ENCODE measurements at places on chromosomes 12 and 14.
A peak's percentile ranks its signal among the peaks of the same experiment; 100 is the strongest.

DNA sequence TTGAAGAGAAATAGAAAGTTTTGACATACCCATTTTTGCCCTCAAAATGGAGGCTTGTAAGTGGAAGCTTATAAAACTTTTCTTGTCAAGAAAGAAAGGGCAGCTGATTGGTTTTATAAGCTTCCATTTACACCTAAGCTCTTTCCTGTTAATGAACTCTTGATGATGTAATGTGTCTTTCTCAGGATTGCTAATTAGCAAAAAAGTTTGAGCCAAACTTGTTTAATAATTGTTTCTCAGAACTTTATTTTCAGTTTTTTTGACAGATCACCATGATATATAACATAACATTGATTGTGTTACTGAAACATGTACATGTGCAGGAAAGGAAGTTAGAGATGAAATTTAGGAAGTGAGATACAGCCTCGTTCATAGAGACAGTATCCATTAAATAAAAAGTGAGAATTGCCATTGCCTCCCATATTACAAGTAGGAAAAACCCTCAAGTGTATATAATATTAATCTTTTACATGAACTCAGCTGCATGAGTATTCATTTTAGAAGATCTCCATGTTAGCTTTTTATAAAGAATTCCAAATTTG lies 26.8 kb downstream of the RIC8B start:
- DNase-seq: no peak

- DNase-seq: no peak
These were observed 8.8 kb downstream of the SYNDIG1L start for GRCh38 chr14:74417201-74417600.

- DNase-seq: no peak
These were observed 68.9 kb downstream of the SLC6A15 start for GRCh38 chr12:84843593-84844144.

DNA sequence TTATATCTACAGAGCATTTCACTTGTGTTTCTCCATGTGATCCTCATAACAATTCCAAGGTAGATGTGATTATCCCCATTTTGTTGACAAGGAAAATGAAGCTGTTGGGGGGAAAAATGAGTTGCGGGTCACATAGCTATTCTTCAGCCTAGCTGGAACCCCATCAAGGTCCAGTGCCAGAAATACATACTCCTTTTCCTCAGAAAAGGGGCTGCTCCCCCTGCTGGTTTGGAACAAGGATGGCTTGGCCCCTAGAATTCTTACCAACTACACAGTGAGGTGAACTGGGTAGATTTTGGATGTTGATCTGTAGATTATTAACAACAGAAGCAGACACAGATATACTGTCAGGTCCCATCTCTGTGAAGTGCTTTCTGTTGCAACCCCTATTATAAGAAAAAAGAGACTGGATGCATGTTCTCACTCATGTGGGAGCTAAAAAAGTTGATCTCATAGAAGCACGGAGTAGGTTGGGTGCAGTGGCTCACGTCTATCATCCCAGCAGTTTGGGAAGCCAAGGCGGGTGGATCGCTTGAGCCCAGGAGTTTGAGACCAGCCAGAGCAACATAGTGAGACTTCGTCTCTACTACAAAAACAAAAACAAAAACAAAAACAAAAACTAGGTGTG lies 8.9 kb downstream of the IKZF4 start:
- DNase-seq: no peak

- no peak for DNase-seq
These were observed 20.5 kb downstream of the RNF10 start for GRCh38 chr12:120554678-120555077.

GRCh38 chr12:76022506-76022905 lies 9.1 kb downstream of the PHLDA1 start:
- no peak for DNase-seq

- peak; percentile 87 for DNase-seq
These were observed 189.6 kb downstream of the DUSP6 start for GRCh38 chr12:89162589-89163261.

DNA sequence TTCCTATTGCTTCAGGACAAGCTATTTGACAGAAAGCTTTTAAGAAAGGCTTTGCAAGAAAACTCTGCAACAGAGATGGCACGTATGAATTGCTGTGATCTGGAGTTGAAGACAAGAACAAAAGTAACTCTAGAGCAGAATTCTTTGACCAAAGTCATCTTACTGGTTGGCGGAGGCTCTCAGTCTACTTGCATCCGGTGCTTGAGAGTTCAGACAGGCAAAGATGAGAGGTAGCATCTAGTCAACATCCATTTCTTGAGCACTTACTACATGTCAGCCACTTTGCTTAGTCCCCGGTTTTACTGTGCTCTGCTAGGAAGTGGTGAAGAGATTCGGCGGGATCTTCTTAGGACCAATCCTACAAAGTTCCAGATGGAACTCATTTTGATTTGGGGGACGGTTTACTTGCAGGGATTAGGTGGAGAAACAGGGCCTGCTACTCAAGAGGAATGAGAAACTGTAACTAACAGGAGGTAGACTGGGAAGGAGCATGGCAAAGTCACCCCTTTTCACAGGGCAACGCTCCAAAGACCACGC lies 404 bp upstream of the CCDC91 start:
- DNase-seq: no peak

GRCh38 chr14:67237591-67237990 lies 3.6 kb upstream of the PALS1 start:
- DNase-seq: no peak

GRCh38 chr14:44914849-44915248 lies 46.9 kb downstream of the KLHL28 start:
- DNase-seq: no peak

- DNase-seq: no peak
These were observed 115.1 kb upstream of the SLC38A2 start for GRCh38 chr12:46487567-46488131.

- no peak for DNase-seq
These were observed 296.9 kb upstream of the SOX5 start for GRCh38 chr12:24246376-24246775.

DNA sequence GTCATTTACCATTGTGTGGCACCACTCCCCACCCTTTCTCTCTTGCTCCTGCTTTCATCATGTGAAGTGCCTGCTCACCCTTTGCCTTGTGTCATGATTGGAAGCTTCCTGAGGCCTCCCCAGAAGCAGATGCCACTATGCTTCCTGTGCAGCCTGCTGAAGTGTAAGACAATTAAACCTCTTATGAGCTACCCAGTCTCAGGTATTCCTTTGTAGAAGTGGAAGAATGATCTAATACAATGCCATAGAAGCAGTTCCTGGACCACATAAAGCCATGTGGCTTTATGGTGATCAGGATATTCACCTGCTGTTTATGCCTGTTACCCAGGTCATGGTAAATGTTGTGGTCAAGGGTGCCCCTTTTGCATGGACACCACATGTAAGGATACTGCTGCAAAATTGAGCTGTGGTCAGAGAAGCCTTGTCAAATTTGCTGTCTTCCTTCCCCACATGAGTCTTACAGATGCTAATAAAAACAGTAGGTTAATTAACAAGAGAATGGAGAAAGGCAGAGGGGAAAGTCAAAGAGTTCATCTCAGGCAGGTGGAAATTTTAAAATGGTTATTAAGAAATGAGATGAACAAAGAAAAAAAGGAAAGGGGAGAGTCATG lies 112.8 kb upstream of the IFNG-AS1 start:
- no peak for DNase-seq

DNA sequence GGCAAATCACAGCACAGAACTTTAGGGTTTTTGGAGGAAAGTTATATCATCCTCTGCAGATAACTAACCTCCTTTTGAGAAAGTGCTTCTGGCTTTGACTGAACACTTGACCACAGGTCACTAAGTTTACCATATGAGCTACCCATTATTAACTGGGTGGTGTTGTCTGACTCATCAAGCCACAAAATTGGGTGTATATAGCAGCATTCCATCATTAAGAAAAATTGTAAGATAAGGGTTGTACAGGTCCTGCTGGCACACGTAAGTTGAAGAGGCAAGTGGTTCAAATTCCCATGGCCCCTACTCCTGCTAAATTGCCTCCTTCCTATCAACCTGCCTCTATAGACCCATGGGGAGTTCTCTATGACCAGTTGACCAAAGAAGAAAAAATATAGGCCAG lies 39.5 kb downstream of the L2HGDH start:
- DNase-seq: no peak

DNA sequence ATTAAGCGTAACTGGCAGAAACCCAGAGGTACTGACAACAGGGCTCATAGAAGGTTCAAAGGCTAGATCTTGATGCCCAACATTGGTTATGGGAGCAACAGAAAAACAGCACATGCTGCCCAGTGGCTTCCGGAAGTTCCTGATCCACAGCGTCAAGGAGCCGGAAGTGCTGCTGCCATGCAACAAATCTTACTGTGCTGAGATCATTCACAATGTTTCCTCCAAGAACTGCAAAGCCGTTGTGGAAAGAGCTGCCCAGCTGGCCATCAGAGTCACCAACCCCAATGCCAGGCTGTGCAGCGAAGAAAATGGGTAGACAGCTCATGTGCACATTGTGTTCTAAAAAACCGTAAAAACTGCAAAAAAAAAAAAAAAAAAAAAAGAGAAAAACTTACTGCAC lies 192.3 kb downstream of the MON2 start:
- no peak for DNase-seq

GRCh38 chr14:102516531-102517391 lies 7.2 kb upstream of the ANKRD9 start:
- DNase-seq: no peak

DNA sequence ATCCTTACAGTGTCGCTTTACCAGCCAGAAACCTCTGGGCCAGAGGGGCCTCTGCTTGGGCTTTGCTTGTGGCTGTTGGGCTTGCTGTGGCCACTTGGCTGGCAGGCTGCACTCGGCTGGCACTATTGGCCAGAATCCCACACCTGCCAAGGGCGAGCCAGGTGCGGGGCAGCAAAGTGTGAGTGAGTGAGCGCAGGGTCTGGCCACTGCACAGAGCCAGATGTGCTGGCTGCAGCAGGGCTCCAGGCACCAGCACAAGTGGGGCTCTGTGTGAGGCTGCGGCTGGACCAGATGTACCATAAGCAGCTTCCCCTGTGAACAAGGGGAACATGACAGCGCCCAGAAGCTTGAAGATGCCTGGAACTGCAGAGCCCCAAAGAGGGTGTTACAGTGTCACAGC lies 33.5 kb upstream of the ARID2 start:
- DNase-seq: no peak

- DNase-seq: no peak
These were observed 36.3 kb upstream of the NPFF start for GRCh38 chr12:53543539-53543938.

DNA sequence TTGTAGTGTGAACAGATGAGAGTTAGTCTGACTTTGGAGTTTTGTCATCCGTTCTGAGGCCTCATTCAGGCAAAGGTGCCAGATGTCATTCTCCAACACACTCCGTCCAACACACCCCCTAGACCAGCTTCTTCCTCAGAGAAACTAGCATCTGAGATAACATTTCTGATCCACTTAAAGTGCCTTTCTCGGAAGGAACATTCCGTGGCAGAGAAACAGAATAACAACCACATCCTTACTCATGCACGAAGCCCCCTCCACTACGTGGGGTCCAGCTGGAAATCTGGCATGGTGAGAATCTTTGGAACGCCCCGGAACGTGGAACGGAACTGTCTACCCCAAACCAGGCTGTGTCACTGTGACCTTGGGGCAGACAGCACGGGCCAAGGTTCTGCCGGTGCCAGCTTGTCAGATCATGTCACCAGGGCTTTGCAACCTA lies 17.0 kb upstream of the BCL7A start:
- DNase-seq: no peak

GRCh38 chr12:111764120-111764821 lies 2.5 kb upstream of the ALDH2 start:
- DNase-seq: no peak

GRCh38 chr14:81324011-81324410 lies 76.1 kb downstream of the STON2 start:
- DNase-seq: no peak

GRCh38 chr14:100535287-100536120 lies 51.7 kb downstream of the BEGAIN start:
- peak; percentile 65 for DNase-seq

GRCh38 chr12:65756956-65757511 lies 67.2 kb upstream of the HMGA2 start:
- no peak for DNase-seq

DNA sequence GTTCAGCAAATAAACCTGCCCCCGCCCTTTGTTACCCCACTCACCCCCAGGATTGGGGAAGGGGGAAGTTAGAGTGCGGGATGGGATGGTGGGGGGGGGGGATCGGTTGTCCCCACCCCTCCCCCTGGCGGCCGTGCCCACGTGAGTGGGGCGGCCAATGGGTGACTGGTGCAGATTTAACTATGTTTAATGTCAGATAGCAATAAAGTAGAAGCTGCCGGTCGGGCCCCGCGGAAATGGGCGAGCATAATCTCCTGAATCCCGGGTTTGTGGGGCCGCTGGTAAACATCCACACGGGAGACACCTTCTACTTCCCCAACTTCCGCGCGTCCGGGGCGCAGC lies at the start of gene HOXC12:
Gene HOXC12 (plus strand): TSS at position 210 of the 342 bp plus-strand sequence. CDS start 27 bp downstream, at position 237.
- peak; percentile 70 for DNase-seq

DNA sequence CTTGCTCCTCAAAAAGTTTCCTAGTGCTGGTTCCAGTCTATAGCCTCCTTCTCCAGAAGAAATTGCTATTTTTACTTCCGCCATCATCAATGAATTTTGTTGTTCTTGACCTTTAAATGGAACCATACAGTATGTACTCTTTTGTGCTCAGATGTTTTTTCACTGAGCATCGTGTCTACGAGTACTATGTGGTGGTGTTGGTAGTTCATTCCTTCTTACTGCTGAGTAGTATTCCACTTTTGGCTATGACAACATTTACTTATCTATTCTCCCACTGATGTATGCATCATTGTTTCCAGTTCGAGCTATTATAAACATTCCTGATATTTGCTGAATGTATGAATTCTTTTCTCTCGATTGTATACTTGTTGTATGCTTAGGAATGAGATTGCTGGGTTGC lies 28.6 kb downstream of the SLC2A14 start:
- no peak for DNase-seq

GRCh38 chr12:98198261-98198982 lies 317.0 kb upstream of the TMPO start:
- no peak for DNase-seq

DNA sequence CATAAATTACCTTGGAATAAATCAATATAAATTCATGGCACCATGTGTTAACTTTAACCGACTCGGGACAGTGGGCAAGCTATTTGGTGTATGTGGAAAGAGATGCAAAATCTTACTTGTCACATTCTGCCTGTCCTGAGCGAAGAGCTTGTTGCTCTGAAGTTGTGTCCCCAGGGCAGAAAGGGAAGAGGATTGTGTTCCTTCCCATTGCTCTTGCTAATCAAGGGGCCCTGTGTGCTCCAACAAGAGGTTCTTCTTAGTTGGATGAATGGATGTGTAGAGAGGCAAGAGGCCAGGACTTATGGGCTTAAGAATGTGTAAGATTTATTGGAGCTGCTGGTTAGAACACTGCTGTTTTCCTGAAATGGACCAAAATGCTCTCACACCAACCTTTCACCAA lies 36.5 kb upstream of the FRS2 start:
- DNase-seq: no peak

- DNase-seq: no peak
These were observed 255.2 kb upstream of the DDHD1 start for GRCh38 chr14:53408175-53408879.

All from posterior vena cava (tissue), 2 donors.